Fibroblast of gingiva (primary cell): ENCODE measurements at places on chromosomes 4 and X.

GRCh38 chrX:53283567-53283966 lies 2.2 kb upstream of the IQSEC2 start:
- DNase-seq, result no peak

DNA sequence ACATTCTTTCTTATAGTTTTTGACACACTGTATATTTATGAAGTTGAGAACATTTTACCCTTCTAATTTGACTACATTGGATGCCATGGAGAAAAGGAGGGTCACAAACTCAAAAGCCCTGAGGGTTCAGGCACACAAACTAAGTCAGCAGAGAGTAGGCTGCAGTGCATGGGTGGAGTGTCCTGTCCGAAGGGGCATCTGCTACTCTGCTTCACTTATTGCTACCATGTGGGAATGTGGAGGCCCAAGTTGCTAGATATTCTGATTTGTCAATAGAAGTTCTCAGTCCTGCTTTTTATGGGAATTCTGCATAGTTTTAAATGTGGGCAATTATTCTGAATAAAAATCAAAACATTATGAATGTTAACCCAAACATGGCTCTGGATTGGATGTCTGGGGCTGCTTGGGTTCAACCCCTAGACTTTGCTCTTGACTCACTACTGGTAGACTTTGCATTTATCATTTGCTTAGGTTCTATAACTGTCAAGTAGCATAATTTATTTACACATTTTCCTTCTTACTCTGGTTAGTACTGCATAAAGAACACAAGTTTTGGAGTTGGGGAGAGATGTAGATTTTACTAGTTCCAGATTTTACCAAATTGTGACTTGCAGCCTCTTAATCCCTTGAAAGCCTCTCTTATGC lies 255.1 kb downstream of the SPRY1 start:
- DNase-seq, result peak; percentile 66

DNA sequence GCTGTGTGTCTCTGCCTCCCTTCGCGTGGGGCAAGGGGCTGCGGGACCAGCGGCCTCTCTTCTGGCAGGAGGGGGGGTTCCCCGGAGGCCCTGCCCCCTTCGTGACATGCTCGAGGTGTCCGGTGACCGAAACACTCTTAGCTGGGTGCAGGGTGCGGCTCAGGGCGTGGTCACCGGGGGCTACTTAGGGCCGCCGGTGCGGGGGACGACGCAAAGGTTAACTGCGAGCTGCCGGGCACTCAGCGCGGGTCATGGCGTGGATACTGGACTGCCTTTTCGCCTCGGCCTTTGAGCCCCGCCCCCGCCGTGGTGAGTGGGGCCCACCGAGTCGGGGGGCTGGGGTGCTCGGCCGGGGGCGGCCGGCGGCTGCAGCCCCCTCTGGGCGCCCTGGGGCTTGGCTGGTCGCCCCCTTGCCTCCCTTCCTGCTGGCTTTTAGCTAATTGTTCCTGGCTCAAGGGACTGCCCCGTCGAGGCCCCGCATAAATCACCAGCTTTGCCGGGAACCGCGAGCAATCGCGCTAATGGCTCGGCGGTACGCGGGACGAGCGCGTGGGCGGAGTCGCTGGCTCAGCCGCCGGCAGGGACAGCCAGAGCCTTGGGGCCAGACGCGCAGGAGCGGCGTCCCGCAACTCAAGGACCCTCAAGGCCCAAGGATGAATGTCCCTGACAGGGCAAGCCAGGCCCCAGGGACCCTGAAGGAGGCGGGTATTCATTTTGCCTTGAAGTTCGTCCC lies at the start of gene ARHGAP36:
ARHGAP36 (plus strand) TSS at position 211 of the 733 bp plus-strand sequence. CDS start 23,320 bp downstream, outside the sequence.
- no peak for DNase-seq

- DNase-seq, result no peak
Measured at GRCh38 chr4:18321956-18322530, 300.5 kb upstream of the LCORL start.

DNA sequence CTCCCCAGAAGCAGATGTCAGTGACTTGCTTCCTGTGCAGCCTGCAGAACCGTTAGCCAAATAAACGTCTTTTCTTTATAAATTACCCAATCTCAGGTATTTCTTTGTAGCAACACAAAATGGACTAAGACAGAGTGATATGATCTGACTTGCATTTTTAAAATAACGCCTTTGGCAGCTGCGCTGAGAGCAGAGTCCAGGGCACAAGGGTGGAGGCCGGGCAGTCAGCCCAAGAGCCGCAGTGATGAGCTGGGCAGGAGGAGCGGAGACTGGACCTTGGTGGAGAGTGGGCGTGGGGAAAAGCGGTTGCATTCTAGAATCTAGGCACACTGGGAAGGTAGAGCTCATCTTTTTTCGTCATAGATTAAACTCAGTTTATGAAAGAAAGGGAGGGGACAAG lies 56.5 kb upstream of the ACSL1 start:
- DNase-seq, result no peak

DNA sequence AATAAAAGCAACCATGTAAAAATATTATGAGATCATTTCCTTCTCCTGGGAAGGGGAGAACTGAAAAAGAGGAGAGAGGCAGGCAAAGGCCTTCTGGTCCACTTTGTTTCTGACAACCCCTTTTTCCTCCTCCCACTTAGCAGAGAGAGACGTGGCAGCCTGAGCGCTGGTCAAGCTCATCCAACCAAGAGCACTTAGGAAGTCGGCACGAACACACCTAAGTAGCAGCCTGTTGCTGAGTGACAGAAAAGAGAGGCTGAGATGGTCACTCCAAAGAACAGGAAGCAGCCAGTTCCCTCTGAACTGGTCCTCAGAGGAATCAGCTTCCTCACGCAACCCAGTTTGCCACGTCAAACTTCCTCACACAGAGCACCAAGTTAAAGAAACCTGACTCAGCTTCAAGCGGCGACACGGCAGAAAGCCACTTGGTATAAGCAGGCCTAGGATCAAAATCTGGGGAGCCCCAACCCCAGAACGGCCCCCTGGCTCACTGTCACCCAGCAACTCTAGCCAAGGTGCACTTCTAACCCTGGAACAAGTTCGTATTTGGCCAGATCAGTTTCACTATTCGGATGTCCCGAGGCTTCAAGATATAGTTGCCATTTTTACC lies 861 bp downstream of the SEC24D start:
- DNase-seq, result peak; percentile 88
